Activated CD8-positive, alpha-beta T cell treated with anti-CD3 and anti-CD28 coated beads, Interleukin-2, amount 10 ng/mL, durations not matched to agents 7 days and 5 days (primary cell): ENCODE measurements at places on chromosomes 3 and 15.

GRCh38 chr15:92049290-92049989 is 195.9 kb downstream of the SLCO3A1 start:
- H3K4me3 ChIP-seq, result no peak overlapping the region
- H3K36me3 ChIP-seq, result no peaks in the 10 kb centered on the region
- peaks cover 4% of the 10 kb centered on the region for H3K4me1 ChIP-seq
- no peaks in the 10 kb centered on the region for H3K27me3 ChIP-seq
- no peak for DNase-seq

- H3K27ac ChIP-seq, result no peak overlapping the region
- no peaks in the 10 kb centered on the region for H3K36me3 ChIP-seq
- H3K27me3 ChIP-seq, result peaks cover 4% of the 10 kb centered on the region
- H3K4me3 ChIP-seq, result no peak overlapping the region
- no peaks in the 10 kb centered on the region for H3K4me1 ChIP-seq
- no peak for DNase-seq
Observed at GRCh38 chr3:57446318-57446841, 97.8 kb downstream of the DNAH12 start.

- peaks cover 8% of the 10 kb centered on the region for H3K36me3 ChIP-seq
- no peak overlapping the region for H3K4me3 ChIP-seq
- DNase-seq, result no peak
- H3K27me3 ChIP-seq, result no peaks in the 10 kb centered on the region
- no peak overlapping the region for H3K27ac ChIP-seq
- peaks cover 2% of the 10 kb centered on the region for H3K4me1 ChIP-seq
Observed at GRCh38 chr3:28218071-28218916, 23.1 kb upstream of the CMC1 start.

GRCh38 chr15:66895794-66896453 is 169.5 kb upstream of the SMAD3 start:
- no peak overlapping the region for H3K27ac ChIP-seq
- peaks cover 15% of the 10 kb centered on the region for H3K27me3 ChIP-seq
- DNase-seq, result no peak

DNA sequence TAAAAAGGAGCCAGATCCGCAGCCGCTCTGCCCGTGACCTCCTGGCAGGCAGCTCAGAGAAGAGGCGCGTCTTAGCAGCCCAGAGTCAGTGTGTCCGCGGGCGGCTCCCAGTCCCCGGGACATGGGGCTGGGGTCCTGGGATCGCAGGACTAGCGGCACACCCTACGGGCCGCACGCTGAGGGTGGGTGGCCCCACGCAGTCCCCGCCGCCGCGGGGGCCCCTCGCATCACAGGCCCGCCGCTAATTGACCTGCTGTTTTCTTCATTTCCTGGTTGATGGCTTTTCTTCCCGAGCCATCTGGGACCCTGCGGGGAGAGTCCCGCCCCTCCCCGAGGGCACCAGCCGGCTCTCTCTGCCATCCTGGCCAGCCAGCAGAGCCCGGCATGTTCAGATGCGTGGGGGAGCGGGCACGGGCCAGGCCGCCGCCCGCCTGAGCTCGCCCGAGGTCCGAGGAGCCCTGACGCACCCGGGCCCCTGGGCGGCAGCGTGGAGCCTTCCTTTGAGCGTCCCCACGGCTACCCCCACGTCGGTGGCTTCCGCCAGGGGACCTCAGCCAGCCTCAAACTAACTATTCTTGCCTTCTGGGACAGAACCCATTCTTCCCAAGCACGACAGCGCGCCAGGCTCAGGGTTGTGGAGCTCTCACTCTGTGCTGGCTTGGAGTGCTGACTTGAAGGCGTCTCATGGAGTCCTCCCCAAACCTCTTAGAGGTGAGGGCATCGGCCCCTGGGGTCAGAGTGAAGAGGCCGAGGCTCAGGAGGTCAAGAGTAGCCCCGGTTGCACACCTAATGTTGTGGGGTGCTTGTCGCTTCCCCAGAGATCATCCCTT is 34.6 kb upstream of the CACNA2D3 start:
- no peak overlapping the region for H3K4me3 ChIP-seq
- no peaks in the 10 kb centered on the region for H3K4me1 ChIP-seq
- no peak overlapping the region for H3K27ac ChIP-seq
- no peaks in the 10 kb centered on the region for H3K36me3 ChIP-seq
- no peak for DNase-seq

DNA sequence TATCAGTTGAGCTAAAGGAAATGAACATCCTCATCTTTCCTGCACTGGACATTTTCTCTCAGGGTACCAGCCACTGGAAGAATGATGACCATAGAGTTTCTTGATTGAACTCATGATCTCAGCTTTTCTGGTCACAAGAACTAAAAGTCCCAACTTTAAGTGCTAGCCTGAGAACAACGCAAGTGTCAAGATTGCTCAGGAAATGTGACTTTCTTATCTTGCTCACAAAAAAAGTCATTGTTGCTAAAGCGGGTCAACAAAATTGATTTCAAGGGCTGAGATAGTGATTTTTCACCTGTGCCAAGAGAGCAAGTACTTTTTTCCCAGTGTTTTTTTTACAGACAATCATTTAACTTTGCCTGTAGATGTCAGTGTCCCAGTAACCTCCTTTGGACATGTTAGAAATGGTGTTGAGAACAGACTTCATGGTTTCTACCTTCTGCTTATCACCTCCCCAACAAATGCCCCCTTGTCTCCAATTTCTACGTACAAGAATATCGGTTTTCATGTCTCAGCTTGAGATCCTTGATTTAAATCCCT is 125.9 kb downstream of the SEMA6D start:
- H3K27me3 ChIP-seq, result no peaks in the 10 kb centered on the region
- DNase-seq, result no peak
- H3K27ac ChIP-seq, result no peak overlapping the region
- H3K36me3 ChIP-seq, result no peaks in the 10 kb centered on the region

GRCh38 chr3:28328188-28329151 is 20.1 kb upstream of the ZCWPW2 start:
- H3K4me1 ChIP-seq, result peaks cover 33% of the 10 kb centered on the region
- peaks cover 30% of the 10 kb centered on the region for H3K36me3 ChIP-seq
- DNase-seq, result no peak
- no peaks in the 10 kb centered on the region for H3K27me3 ChIP-seq
- no peak overlapping the region for H3K27ac ChIP-seq

DNA sequence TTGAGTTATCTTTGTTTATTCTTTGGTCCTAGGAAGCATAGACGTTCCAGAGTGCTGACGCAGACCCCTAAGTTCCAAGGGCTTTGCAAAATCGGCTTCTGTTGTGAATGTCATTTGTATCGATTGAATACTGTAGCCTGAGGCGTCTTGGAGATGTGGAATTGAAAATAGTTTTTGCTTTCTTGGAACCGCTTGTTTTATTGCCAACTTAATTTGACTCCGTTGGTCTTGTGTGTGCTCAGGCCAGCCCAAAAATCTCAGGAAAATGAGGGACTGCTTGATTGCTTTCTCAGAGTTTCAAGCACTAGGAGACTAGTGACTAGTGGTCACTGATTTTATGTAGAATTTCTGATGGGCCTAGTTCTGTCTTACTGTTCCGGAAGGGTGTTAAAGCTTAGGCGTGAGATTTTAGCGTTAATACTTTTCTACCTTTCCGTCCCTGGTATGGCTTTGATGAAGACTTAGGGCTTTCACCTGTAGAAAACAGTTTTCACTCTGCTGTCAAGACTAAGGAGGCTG is 263 bp upstream of the UTS2B start:
- peaks cover 9% of the 10 kb centered on the region for H3K4me1 ChIP-seq
- peaks cover 20% of the 10 kb centered on the region for H3K27me3 ChIP-seq

GRCh38 chr3:175356899-175357324 is 497.8 kb downstream of the NAALADL2 start:
- H3K27me3 ChIP-seq, result no peaks in the 10 kb centered on the region
- H3K4me3 ChIP-seq, result no peak overlapping the region
- H3K4me1 ChIP-seq, result no peaks in the 10 kb centered on the region
- no peak for DNase-seq
- H3K27ac ChIP-seq, result no peak overlapping the region

- no peak overlapping the region for H3K4me3 ChIP-seq
- no peaks in the 10 kb centered on the region for H3K36me3 ChIP-seq
- H3K4me1 ChIP-seq, result no peaks in the 10 kb centered on the region
- H3K27ac ChIP-seq, result no peak overlapping the region
- H3K27me3 ChIP-seq, result peaks cover 11% of the 10 kb centered on the region
Observed at GRCh38 chr3:140904521-140904920, 37.1 kb upstream of the SLC25A36 start.

DNA sequence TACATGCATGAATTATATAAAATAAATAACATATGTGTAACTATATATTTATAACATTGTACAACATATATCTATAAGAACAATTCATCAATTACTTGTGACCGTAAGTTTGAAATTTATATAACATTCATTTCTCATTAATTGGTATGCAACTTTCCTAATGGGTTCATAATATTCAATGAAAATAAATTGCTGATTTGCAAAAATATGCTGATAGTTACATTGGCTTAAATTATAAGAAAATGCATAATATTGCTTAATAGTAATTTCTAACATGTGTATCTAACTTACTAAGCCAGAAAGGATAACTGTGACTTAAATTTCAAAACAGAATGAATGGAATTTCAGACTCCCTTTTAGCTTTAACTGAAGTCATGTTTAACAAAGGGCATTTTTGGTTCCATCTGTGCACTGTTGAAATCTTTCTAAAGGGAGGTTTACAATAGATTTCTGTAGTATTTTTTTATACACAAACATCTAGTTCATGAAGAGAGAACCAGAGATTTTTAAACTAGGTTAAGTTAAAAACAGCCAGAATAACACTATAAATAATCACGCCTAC is 310.9 kb downstream of the TBC1D5 start:
- no peaks in the 10 kb centered on the region for H3K27me3 ChIP-seq
- DNase-seq, result no peak
- H3K4me1 ChIP-seq, result no peaks in the 10 kb centered on the region

- H3K4me1 ChIP-seq, result peaks cover 14% of the 10 kb centered on the region
- H3K27me3 ChIP-seq, result no peaks in the 10 kb centered on the region
- no peak overlapping the region for H3K27ac ChIP-seq
- no peaks in the 10 kb centered on the region for H3K36me3 ChIP-seq
Observed at GRCh38 chr3:197204736-197205135, 93.7 kb downstream of the DLG1 start.

GRCh38 chr3:74127256-74127655 is 487.2 kb downstream of the CNTN3 start:
- H3K36me3 ChIP-seq, result no peaks in the 10 kb centered on the region
- no peak overlapping the region for H3K4me3 ChIP-seq
- no peaks in the 10 kb centered on the region for H3K4me1 ChIP-seq
- DNase-seq, result no peak
- no peaks in the 10 kb centered on the region for H3K27me3 ChIP-seq

GRCh38 chr15:71364117-71364584 is 248.9 kb downstream of the THSD4 start:
- no peak for DNase-seq
- no peak overlapping the region for H3K4me3 ChIP-seq
- no peaks in the 10 kb centered on the region for H3K4me1 ChIP-seq
- H3K36me3 ChIP-seq, result no peaks in the 10 kb centered on the region
- no peak overlapping the region for H3K27ac ChIP-seq

- H3K36me3 ChIP-seq, result no peaks in the 10 kb centered on the region
- peak; percentile 27 for DNase-seq
- no peak overlapping the region for H3K4me3 ChIP-seq
- H3K27me3 ChIP-seq, result no peaks in the 10 kb centered on the region
Observed at GRCh38 chr3:158918008-158918407, 116.2 kb downstream of the MFSD1 start.

GRCh38 chr15:98442901-98443300 is 205.4 kb upstream of the IGF1R start:
- no peak overlapping the region for H3K27ac ChIP-seq
- H3K36me3 ChIP-seq, result no peaks in the 10 kb centered on the region
- no peak overlapping the region for H3K4me3 ChIP-seq
- peaks cover 6% of the 10 kb centered on the region for H3K4me1 ChIP-seq

DNA sequence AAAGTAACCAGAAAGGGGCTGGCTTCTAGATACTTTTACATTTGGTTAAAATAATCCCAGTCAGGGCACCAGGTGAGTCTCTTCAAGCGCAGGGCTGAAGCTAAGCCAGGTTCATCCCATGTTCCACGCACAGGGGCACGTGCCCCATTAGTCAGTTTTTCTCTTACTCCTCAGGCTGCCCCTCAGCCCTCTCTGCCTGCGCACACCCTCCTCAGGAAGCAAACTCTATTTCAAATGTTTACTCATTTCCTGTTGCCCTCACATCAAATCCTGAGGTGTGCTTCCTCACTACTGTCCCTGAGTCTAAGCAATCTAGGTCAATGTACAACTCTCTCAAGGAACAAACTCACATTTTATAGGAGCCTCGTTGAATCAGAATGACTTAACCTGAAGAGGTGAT is 48.5 kb downstream of the THBS1 start:
- no peak overlapping the region for H3K4me3 ChIP-seq
- H3K36me3 ChIP-seq, result peaks cover 44% of the 10 kb centered on the region
- peaks cover 71% of the 10 kb centered on the region for H3K4me1 ChIP-seq
- DNase-seq, result peak; percentile 74

- no peak overlapping the region for H3K4me3 ChIP-seq
- no peak for DNase-seq
- peaks cover 24% of the 10 kb centered on the region for H3K27me3 ChIP-seq
- H3K36me3 ChIP-seq, result no peaks in the 10 kb centered on the region
- no peaks in the 10 kb centered on the region for H3K4me1 ChIP-seq
Observed at GRCh38 chr15:79582650-79583049, 150.5 kb downstream of the MINAR1 start.

DNA sequence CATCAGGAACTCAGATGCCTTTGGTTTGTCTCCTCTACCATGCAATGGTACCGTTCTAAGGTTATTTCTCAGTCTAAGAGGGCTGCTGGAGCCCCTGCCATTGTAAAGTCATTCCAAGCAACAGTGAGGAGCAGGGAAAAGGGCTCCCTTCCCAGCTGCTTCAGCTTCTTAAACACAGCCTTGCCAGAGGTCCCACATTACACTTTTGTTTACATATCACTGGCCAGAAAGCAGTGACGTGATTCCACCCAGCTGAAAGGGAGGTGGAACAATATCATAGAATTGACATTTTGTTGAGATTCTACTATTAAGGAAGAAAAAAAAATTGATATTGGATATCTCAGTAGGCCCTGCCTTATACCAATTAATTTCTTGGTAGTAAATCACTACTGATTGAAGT is 194.6 kb downstream of the SUCLG2 start:
- H3K36me3 ChIP-seq, result peaks cover 34% of the 10 kb centered on the region
- H3K4me1 ChIP-seq, result peaks cover 2% of the 10 kb centered on the region
- H3K4me3 ChIP-seq, result no peak overlapping the region
- no peaks in the 10 kb centered on the region for H3K27me3 ChIP-seq

DNA sequence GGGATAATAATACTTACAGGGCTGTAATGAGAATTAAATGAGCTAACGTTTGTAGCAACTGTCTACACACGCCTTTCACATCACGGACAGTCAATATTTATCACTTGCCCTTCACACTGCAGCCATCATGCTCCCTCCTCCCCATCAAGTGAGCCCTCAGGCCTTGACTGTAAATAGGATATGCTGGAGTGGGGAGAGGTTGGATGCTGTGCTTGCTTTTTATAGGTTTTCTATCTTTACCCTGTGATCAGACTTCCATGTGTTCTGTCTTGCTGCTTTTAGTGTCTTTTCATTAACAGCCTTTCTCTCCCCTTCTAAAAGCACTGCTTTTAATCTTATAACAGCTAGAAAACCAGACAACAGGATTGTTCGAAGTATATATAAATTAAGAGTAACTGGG is 12.8 kb upstream of the MAGEF1 start:
- H3K27ac ChIP-seq, result no peak overlapping the region
- peaks cover 16% of the 10 kb centered on the region for H3K27me3 ChIP-seq
- no peak overlapping the region for H3K4me3 ChIP-seq
- no peaks in the 10 kb centered on the region for H3K4me1 ChIP-seq

GRCh38 chr3:99624496-99625236 is 13.7 kb upstream of the COL8A1 start:
- no peaks in the 10 kb centered on the region for H3K4me1 ChIP-seq
- H3K27me3 ChIP-seq, result peaks cover 2% of the 10 kb centered on the region
- no peak overlapping the region for H3K4me3 ChIP-seq

- DNase-seq, result no peak
- H3K27ac ChIP-seq, result peak overlapping the region; percentile 94
- no peaks in the 10 kb centered on the region for H3K27me3 ChIP-seq
- peaks cover 29% of the 10 kb centered on the region for H3K36me3 ChIP-seq
- peak overlapping the region; percentile 98 for H3K4me3 ChIP-seq
Observed at GRCh38 chr15:50687302-50687902, 805 bp upstream of the TRPM7 start.
